ENCODE measurements at places on chromosomes 5 and 9.

- DNase-seq = no peak
Measured at GRCh38 chr5:121500310-121500709, 351.4 kb upstream of the FTMT start.

- DNase-seq = no peak
Measured at GRCh38 chr5:170070556-170071412, 34.9 kb upstream of the FOXI1 start.

DNA sequence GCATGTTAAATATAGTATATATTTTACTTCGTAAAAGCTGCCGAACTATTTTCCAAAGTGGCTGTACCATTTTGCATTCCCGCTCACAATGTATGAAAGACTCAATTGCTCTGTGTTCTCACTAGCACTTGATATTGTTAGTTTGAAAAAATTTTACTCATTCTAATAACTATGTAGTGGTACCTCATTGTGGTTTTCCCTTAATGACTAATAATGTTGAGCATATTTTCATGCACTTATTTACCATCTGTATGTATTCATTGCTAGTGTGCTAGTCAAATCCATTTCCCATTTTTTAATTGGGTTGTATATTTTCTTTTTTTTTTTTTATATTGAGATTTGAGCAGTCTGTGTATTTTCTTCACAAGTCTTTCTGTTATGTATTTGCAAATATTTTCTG is 58.4 kb downstream of the RANBP17 start:
- no peak for DNase-seq

- no peak for DNase-seq
Measured at GRCh38 chr9:98442541-98442940, 187.1 kb upstream of the TBC1D2 start.

DNA sequence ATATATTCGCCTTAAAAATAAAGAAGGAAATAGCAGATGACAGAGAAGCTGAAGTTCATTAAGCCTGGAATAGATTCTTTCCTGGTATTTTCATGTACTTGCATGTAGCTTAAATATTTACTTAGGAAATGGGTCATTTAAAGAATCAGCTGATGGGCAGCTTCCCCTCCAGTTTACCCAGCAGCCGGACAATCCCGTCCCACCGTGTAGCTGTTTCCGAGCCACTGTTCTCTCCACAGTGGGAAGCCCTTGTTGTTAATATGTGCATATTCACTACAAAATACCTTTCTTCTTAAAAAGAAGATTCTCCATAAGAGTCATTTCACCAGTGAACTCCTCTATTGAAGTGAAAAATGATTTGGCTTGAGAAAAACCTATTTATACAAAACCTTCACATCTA is 187.0 kb downstream of the FANCC start:
- no peak for DNase-seq
